ENCODE measurements at places on chromosomes 2 and 18.
A peak's percentile ranks its signal among the peaks of the same experiment; 100 is the strongest.

DNA sequence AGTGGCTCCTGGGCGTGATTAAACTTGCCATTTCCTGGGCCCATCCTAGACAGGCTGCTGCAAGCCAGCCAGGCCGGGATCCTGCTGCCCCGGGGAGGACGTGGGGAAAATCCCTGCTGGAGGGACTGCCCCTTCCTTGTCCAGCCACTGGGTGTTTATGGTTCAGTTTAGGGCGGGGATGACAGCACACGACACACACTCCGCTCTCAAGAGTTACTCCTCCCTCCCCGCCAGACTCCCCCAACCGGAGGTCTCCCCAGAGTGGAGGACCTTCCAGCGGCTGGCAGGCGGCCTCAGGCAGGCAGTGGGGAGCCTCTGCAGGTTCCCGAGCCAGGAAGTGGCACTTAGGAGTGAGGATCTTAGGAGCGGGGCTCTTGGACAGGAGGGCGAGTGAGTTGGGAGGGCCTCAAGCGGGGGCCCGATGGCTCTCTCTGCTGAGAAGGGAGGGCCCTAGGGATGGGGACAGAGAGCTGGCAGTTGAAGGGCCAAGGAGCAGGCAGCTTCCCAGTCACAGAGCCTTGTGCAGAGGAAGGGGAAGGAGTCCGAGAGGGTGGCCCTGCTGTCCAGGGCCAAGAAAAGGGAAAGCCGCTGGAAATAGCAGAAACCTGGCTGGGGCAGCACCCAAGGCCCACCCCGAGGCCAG lies 5.7 kb upstream of the GPR35 start:
- DNase-seq: no peak

DNA sequence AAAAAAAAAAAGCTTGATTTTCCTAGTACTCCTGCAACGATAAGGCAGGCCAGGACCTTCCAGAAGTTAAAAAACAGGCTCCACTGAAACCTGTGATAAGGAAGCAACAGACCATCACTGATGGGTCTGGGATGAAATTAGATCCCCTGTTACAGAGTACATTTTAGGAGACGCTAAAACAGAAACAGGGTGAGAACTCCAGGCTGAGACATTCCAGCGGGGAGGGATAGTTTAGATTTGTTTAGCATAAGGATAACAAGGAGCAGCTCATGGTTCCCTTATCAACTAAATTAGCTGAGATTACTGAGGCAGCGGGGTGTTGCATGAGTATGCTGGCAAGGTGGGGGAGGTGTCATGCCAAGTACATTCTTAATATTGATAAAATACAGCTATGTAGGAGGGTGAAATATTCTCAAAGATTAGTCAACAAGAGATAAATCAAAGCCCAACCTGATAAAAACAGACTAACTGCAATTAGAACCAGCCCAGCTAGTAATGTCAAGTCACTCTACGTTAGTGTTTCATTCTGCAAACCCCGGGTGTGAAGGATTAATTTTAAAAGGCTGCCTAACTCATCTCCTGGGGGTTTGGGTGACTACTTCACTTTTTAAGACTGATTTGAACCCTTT lies 75.0 kb upstream of the BZW1 start:
- no peak for DNase-seq

DNA sequence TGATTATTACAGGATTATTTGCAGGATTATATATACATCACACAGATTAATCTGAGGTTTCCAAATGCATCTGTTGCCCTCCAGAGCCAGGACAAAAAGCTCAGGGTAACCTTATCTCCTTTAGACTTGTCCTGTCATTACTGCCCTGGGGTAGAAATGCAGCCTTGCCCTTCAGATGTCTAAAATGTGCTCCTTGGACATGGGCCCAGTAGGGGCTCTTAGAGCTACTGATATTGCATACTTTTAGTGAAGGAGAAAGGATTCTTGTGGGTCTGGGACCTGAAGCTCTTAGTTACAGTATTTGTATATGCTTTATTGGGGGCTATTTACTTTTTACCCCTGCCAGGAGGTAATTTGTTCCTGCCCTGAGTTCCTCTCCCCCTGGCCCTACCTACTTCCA lies 56.1 kb downstream of the PRKRA start:
- DNase-seq: no peak

DNA sequence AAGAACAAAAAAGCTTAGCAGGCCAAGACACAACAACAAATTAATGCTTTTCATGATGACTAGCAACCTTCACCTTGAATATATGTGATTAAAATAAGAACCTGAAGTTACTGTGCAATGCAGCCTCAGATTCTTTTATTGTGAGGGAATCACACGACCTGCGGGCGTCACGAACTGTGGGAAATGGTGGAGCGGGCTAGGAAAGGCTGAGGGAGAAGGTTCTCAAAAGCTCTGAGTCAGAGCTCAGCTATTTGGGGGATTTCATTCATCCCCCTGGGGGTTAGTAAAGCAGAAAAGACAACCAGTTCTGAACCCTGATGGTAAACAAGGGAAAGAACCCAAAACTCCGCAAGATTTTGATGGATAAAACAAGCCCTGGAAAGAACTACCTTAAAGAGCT lies 89.3 kb upstream of the NCKAP5 start:
- DNase-seq: no peak

DNA sequence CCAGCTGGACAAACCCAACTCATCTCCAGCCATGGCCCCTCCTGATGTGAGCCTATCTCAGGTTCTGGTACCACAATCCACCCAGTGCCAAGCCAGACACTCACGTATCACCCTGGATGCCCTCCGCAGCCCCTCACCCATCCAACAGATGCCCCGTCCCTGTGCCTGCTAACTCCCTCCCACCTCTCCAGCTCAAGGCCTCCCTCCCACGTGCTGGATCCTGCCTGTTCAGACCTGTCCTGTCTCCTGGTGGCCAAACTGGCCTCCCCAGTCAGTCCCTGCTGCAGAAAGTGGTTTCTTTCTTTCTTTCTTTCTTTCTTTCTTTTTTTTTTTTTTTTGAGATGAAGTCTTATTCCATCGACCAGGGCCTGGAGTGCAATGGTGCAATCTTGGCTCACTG lies 86.2 kb downstream of the RRM2 start:
- DNase-seq: no peak

GRCh38 chr18:10013621-10014543 lies 100.1 kb downstream of the VAPA start:
- DNase-seq: no peak

GRCh38 chr2:217981084-217981730 lies 21.6 kb downstream of the TNS1 start:
- DNase-seq: no peak

DNA sequence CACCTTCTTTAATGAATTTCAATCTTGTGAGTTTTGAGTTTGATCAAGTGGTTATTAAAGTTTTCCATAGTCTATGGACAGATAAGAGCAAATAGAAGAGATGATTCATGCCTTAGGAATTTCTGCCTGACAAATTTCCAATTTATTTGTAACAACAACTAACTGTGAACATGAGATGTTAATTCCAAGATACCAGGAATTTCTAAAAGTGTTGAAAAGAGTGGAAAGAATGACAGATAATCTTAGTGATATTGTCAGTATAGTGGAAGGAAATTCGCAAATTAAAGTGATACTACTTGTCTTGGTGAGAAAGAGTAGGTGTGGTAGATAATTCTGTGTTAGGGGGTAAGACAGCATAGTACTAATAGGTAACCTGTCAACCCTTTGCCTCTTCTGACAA lies 82.4 kb downstream of the AGPS start:
- no peak for DNase-seq

DNA sequence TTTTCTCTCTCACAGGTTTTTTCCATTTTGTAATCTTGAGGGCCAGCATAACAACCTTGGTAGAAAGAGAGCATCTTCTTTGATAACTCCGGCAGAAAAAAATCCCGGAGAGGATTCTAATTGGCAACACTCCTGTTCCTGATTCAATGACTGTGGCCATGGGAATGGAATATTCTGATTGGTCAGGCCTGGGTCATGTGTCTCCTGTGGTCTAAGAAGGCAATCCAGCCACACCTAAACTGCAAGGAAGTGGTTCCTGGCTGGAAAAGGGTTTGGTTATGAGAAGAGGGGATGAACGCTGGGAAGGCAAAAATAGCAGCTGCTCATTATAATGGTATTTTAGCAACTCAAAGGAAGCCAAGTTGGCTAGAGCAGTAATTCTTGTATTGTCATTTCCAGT lies 24.8 kb upstream of the ZNF638 start:
- DNase-seq: no peak

DNA sequence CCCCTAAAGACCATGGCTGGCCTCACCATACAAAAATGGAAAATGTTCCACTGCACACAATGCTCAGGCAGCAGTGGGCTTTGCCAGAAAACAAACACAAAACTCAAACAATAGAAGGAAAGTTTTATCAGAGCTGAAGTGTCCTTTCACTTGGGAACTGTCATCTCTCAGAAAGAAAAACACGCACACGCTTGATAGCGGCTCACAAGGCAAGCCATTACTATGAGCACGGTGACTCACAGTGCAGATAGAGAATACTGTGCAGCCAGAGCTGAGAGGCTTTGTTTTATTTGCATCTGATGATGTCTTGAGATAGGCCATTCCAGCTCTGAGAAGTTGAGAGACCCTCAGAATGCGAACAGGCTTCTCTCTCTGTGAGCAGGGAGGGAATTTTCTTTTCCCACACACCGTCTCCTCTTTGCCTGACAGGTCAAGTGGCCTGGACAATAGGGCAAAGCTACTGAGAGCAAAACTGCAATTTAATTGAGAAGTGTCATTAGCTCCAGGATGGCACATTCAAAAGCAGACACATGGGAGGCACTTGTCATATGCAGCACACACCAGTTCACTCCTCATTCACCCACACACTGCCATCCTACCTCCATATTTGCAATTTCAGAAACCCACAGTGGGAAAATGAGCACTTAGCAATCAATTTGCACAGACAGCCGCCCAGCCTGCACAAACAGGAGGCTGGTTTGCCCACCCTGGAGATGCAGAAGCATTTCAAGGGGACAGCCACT lies 236.6 kb downstream of the SS18 start:
- DNase-seq: peak; percentile 16

- DNase-seq: no peak
Observed at GRCh38 chr18:77992057-77992456, 742.4 kb downstream of the GALR1 start.

DNA sequence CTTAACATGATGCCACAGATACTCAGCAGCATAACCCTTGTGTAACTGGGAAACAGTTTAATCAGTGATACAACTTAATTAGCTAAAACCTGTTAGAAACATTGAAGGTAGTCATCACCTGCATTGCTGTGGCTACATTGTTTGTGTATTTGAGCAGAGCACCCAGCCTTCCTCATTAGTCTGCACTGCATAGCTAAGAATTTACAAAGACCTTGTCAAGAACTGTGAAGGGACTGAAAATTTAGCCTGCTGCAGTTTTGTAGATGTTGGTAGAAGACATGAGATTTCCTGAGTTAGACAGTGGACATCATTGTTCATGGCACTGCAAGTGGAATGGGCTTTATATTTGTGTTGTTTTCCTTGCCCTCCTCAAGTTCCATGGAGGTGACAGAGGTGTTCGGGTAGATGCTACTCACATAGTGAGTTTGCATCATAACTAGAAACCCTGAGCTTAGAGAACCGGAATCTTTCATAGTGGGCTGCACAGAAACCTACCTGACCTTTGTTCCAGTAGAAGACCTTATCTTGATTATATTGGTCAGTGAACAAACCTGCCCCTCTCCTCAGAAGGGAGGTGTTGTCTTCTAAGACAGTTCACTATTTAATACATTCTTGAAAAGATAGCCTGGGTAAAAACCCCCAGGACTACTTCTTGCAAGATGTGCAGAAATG lies 12.5 kb downstream of the VAPA start:
- no peak for DNase-seq

GRCh38 chr2:208189069-208189809 lies 591 bp downstream of the C2orf80 start:
- no peak for DNase-seq

GRCh38 chr2:184581391-184581790 lies 16.9 kb upstream of the ZNF804A start:
- no peak for DNase-seq

GRCh38 chr2:2701813-2702212 lies 370.7 kb upstream of the MYT1L start:
- no peak for DNase-seq

Measured in nucleus accumbens (tissue), 56 donors.